ENCODE measurements at places on chromosomes 3 and 15. TPM values are rescaled to one million over a fixed set of nuclear protein-coding genes. Genes with fewer than 3 reads are reported as not detected.

The PHLDB2 gene
- total RNA-seq, result 33.4 TPM

- no peaks in the 10 kb centered on the region for H3K27me3 ChIP-seq
- H3K4me1 ChIP-seq, result no peaks in the 10 kb centered on the region
- no peak overlapping the region for H3K4me3 ChIP-seq
- no peak overlapping the region for H3K27ac ChIP-seq
Observed at GRCh38 chr3:63910001-63910400, 2.2 kb downstream of the SCAANT1 start.

- peak overlapping the region; percentile 50 for H3K4me3 ChIP-seq
- DNase-seq, result peak; percentile 25
- H3K27me3 ChIP-seq, result no peaks in the 10 kb centered on the region
Observed at GRCh38 chr15:96337365-96338023, 7.0 kb downstream of the NR2F2 start.

The COL6A5 gene
- 0.15 TPM for total RNA-seq

The WNT5A gene
- total RNA-seq, result 7.2 TPM

The PLA2G4D gene
- total RNA-seq, result 0.27 TPM

- H3K4me3 ChIP-seq, result peak overlapping the region; percentile 21
- H3K4me1 ChIP-seq, result peaks cover 18% of the 10 kb centered on the region
Observed at GRCh38 chr3:177359593-177360357, 162.5 kb upstream of the TBL1XR1 start.

- H3K4me1 ChIP-seq, result peaks cover 12% of the 10 kb centered on the region
- no peak overlapping the region for H3K27ac ChIP-seq
- DNase-seq, result no peak
- H3K36me3 ChIP-seq, result peaks cover 5% of the 10 kb centered on the region
Observed at GRCh38 chr15:69459066-69459465, 6.4 kb downstream of the RPLP1 start.

DNA sequence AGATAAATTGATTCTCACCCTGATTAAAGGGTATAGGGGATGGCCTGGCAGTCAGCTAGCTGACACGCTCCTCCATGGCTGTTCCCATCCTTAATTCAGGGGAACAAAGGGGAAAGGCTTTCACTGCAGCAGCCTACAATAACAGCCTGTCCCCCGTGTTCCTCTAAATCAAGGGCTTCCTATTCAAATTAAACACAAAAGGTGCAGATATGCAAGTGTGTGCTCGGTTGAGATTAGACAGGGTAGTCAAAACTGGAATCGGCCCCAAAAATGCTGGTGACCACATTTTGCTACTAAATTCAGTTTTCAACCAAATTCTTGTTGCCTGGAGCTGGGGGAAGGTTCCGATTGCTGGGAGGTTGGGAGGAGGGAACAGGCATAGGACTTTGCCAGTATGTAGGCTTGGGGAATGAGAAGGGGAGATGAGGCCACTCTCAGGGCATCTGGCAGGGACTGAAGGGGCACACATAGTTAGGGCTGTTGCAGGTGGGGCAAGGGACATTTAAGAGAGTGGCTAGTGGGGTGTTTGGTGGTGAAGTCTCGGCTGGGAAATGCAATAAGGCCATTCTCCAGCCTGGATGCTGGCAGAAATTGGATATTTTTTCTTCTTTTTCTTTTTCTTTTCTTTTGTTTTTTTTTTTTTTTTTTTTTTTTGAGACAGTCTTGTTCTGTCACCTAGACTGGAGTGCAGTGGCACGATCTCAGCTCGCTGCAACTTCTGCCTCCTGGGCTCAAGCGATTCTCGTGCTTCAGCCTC is 32.9 kb upstream of the CTSH start:
- H3K27ac ChIP-seq, result no peak overlapping the region
- DNase-seq, result no peak
- H3K27me3 ChIP-seq, result no peaks in the 10 kb centered on the region
- no peaks in the 10 kb centered on the region for H3K36me3 ChIP-seq

GRCh38 chr3:22228705-22229104 is 477.7 kb upstream of the ZNF385D start:
- no peak overlapping the region for H3K27ac ChIP-seq
- no peaks in the 10 kb centered on the region for H3K4me1 ChIP-seq
- DNase-seq, result no peak
- H3K4me3 ChIP-seq, result no peak overlapping the region

- DNase-seq, result no peak
- no peak overlapping the region for H3K4me3 ChIP-seq
- H3K27ac ChIP-seq, result peak overlapping the region; percentile 10
- H3K36me3 ChIP-seq, result no peaks in the 10 kb centered on the region
Observed at GRCh38 chr3:9401986-9402385, 4.6 kb downstream of the SETD5 start.

The SLC12A1 gene
- not detected for total RNA-seq

GRCh38 chr15:33500432-33501195 is 189.8 kb downstream of the RYR3 start:
- no peak overlapping the region for H3K27ac ChIP-seq
- no peak overlapping the region for H3K4me3 ChIP-seq
- no peaks in the 10 kb centered on the region for H3K4me1 ChIP-seq
- no peaks in the 10 kb centered on the region for H3K36me3 ChIP-seq
- no peak for DNase-seq

- H3K27ac ChIP-seq, result no peak overlapping the region
- H3K4me1 ChIP-seq, result no peaks in the 10 kb centered on the region
- H3K4me3 ChIP-seq, result no peak overlapping the region
- peaks cover 24% of the 10 kb centered on the region for H3K36me3 ChIP-seq
- DNase-seq, result no peak
Observed at GRCh38 chr15:43808960-43809678, 8.7 kb downstream of the HYPK start.

DNA sequence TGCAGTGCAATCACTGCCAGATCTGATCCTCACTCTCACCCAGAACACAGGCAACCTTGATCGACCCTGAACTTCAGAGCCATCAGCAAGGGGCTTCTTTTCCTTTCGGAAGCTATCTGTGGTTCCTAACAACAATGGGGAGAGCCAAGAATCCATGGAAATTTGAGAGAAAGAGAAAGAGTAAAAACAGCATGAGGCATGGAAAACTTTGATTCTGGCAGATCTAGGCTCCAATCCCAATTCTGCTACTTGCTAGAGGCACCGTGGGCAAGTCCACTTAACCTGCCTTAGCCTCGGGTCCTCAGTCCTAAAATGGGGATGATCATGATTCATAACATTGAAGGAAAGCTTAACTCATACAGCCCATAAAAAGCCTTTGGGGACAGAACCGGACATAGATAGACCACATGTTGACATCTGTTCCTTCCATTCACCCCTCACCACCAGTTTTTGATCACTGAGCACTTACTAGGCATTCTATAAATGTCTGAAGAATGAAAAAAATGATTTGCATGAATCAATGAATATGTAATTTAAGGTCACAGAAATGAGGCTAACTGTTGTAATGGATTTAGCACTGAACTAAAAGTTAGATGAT is 605.7 kb upstream of the CFAP20DC start:
- H3K36me3 ChIP-seq, result no peaks in the 10 kb centered on the region
- no peak for DNase-seq
- H3K4me3 ChIP-seq, result no peak overlapping the region
- H3K27ac ChIP-seq, result no peak overlapping the region

GRCh38 chr3:101177577-101177976 is 142.8 kb downstream of the IMPG2 start:
- H3K4me1 ChIP-seq, result no peaks in the 10 kb centered on the region
- H3K4me3 ChIP-seq, result no peak overlapping the region
- DNase-seq, result no peak
- H3K36me3 ChIP-seq, result no peaks in the 10 kb centered on the region

DNA sequence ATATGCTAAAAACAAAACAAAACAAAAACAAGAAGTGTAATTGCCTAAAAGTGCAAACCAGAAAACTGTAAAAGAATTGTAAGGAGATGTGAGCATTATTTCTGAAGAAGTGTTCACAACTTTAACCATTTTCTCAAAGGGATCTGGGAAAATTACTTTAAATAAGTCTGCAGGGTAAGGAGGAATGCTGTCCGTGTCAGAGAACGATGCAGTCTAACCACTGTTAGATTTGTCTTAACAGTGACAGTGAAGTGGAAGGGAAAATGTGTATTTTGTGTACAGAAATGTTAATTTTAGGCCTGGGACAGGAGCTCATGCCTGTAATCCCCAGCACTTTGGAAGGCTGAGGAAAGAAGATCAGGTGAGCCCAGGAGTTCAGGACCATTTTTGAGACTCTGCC is 95.7 kb downstream of the DLG1 start:
- DNase-seq, result no peak
- no peaks in the 10 kb centered on the region for H3K36me3 ChIP-seq
- H3K27ac ChIP-seq, result no peak overlapping the region
- no peak overlapping the region for H3K4me3 ChIP-seq

GRCh38 chr15:48304398-48304797 is 26.8 kb upstream of the DUT start:
- DNase-seq, result no peak

DNA sequence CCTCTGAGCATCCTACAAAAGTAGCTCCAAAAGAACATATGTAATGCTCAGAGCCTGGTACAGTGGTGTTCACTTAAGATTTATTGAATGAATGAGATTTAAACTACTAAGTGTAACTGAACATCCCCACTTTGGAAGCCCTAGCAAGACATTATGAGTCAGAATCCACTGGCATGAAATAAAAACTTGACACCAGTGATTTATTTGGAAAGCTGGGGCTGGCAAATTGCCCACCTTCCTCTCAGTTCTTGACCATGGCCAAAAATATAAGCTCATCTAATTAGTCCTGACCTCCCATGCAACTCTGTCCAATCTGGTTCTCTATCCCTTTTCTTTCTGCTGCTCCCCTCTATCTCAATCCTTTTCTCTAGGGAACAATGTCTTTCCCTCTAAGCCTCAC is 418.0 kb downstream of the PLCL2 start:
- H3K4me3 ChIP-seq, result no peak overlapping the region
- H3K27me3 ChIP-seq, result no peaks in the 10 kb centered on the region
- H3K36me3 ChIP-seq, result no peaks in the 10 kb centered on the region
- H3K27ac ChIP-seq, result no peak overlapping the region
- no peaks in the 10 kb centered on the region for H3K4me1 ChIP-seq

The ISG20 gene
- total RNA-seq, result 43.5 TPM

DNA sequence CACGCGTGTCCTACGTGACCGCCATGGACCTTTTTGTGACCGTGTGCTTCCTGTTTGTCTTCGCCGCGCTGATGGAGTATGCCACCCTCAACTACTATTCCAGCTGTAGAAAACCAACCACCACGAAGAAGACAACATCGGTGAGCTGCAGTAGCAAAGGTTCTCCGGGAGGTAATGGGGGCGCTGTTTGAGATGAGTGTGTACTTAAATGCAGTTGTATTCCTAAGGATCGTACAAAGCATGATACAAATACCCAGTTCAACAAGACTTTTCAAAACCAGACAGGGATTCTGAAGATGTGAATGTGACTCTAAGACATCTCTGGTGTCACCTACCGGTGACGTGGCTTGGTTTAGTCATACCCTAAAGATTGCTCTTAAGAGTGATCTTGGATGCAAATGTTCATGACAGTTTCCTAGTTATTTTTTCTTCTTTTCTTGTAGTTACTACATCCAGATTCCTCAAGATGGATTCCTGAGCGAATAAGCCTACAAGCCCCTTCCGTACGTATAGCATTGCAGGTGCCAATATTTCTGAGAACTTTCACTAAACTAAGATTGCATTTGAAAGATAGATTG is 556.6 kb downstream of the GABRG3 start:
- no peaks in the 10 kb centered on the region for H3K36me3 ChIP-seq
- no peak overlapping the region for H3K27ac ChIP-seq
- H3K4me1 ChIP-seq, result no peaks in the 10 kb centered on the region
- no peak overlapping the region for H3K4me3 ChIP-seq

- no peaks in the 10 kb centered on the region for H3K36me3 ChIP-seq
- H3K4me3 ChIP-seq, result no peak overlapping the region
- no peak for DNase-seq
- H3K27ac ChIP-seq, result no peak overlapping the region
- H3K27me3 ChIP-seq, result no peaks in the 10 kb centered on the region
Observed at GRCh38 chr15:50281427-50281826, 15.9 kb upstream of the HDC start.

- H3K36me3 ChIP-seq, result no peaks in the 10 kb centered on the region
- no peak for DNase-seq
- H3K27me3 ChIP-seq, result no peaks in the 10 kb centered on the region
Observed at GRCh38 chr15:62083194-62084154, 16.7 kb downstream of the C2CD4A start.

GRCh38 chr15:80242132-80242769 is 9.8 kb downstream of the CTXND1 start:
- no peaks in the 10 kb centered on the region for H3K27me3 ChIP-seq
- H3K4me1 ChIP-seq, result no peaks in the 10 kb centered on the region
- H3K36me3 ChIP-seq, result no peaks in the 10 kb centered on the region
- no peak for DNase-seq
- H3K4me3 ChIP-seq, result no peak overlapping the region

The TGM5 gene
- not detected for total RNA-seq

The LRRN1 gene
- total RNA-seq, result 0.74 TPM

The FAM3D gene
- 707 TPM for total RNA-seq

DNA sequence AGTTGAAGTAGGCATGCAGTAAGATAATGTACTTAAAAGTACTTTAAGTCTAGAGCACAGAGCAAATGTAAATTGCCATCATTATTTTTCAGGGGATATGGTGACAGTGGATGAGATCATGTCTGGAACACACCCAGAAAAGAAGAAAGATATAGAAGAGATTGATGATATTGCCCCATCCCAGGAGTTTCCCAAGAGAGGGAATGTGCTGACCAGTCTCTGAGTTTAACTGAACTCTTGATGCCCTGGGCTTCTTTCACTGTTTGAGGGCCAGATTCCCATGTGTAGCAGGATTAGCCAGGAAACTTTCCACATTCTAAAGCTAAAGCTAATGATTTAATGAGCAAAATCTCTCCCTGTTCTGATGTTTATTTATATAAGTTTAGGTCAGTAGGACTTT is 366.8 kb upstream of the UMPS start:
- no peaks in the 10 kb centered on the region for H3K27me3 ChIP-seq
- no peaks in the 10 kb centered on the region for H3K4me1 ChIP-seq
- H3K36me3 ChIP-seq, result no peaks in the 10 kb centered on the region
- no peak overlapping the region for H3K27ac ChIP-seq

The HGD gene
- total RNA-seq, result 37.6 TPM

- H3K4me3 ChIP-seq, result no peak overlapping the region
- H3K4me1 ChIP-seq, result no peaks in the 10 kb centered on the region
- no peak overlapping the region for H3K27ac ChIP-seq
- no peaks in the 10 kb centered on the region for H3K36me3 ChIP-seq
- DNase-seq, result peak; percentile 66
Observed at GRCh38 chr3:9500108-9501050, 53.2 kb downstream of the LHFPL4 start.

DNA sequence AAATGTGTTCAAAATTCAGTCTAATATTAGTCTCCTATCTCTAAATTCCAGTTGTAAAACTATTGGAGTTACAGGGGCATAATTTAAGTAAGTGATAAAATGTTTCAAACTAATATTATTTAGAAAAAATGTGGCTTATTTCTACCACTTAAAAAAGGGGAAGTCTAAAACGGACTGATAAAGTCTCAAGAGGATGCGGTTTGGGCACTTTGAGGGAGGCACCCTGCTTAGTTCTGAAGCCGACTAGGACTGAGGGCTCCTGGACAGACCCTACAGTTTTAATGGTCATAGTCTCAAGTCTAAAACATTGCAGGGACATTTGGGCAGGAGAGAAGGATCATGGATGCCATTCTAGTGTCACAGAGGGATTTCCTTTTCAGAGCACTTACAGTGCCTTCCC is 566.3 kb downstream of the NR2F2 start:
- no peak for DNase-seq
- no peak overlapping the region for H3K4me3 ChIP-seq
- no peak overlapping the region for H3K27ac ChIP-seq
- no peaks in the 10 kb centered on the region for H3K4me1 ChIP-seq
- H3K27me3 ChIP-seq, result no peaks in the 10 kb centered on the region

The SLC22A14 gene
- 0.44 TPM for total RNA-seq
